ENCODE measurements at places on chromosomes 2 and 18.
A peak's percentile ranks its signal among the peaks of the same experiment; 100 is the strongest.

DNA sequence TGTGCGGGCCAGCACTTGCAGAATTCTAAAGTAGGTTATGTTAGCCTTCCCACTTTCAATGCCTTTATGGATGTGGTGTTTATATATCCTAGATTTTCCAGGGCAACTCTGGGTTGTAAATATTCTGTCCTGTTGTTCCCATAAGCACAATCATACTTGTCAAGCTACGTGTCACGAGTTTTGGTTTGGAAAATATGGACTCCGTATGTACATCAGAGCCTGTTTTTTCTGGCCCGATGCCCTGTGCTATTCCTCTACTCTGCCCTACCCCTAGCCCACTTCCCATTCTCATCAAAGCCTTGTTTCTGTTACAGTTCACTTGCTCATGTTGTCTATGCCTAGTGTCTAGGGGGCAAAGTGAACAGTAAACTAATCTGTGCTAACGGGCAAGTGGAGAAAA is 27.0 kb upstream of the ZEB2 start:
- DNase-seq, result no peak

DNA sequence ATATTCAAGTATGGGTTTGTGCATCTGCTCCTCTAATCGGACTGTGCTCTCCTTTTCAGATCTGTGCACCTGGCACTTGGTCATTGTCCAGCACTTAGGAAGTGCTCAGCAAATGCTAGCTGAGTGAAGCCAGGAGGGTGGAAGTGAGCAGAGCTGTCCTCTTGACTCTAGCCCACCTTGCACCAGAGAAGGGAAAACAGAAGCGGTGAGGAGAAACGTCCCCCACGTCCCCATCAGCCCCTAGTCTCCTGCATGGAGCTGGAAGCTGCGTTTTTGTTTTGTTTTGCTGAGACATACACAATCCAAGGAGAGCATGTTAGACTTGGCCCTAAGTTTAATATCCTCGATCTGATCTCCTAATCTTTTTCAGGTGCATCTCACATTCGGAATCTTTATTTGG is 73.6 kb downstream of the EN1 start:
- DNase-seq, result no peak

DNA sequence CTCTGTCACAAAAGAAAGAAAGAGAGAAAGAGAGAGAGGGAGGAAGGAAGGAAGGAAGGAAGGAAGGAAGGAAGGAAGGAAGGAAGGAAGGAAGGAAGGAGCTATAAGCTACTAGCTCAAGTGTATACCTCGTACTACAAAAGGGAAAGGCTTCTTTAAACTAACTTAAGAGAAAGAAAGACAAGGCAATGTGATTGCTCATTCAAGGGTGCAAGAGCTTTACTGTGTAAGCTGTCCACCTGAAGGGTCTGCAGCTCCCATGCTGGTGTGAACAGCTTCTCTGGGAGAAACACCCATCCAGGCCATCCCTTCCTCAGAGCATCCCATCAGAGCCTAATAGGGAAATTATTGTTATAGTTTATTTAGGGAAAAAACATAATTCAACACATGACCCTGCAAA is 286.1 kb upstream of the ID2 start:
- DNase-seq, result no peak

DNA sequence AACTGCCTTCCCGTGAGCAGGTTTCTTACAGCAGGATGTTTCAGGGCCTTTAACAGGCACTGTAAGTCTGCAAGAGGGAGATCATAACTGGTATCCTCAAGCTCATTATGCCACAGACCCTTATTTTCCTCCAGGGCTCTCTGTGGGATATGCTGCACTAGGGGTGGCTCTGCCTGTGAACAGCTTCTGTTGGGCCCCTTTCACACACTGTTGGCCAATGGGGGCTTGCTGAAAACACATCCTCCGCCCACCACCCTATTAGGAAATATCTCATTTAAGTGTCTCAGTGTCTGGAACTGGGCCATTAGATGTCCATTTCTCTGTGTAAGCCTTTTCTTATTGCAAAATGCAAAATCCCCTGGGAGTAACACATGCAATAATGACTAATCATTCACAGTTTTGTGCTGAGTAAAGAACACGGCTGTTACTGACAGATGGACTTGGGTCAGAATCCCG is 414.3 kb upstream of the HS6ST1 start:
- peak; percentile 98 for DNase-seq

DNA sequence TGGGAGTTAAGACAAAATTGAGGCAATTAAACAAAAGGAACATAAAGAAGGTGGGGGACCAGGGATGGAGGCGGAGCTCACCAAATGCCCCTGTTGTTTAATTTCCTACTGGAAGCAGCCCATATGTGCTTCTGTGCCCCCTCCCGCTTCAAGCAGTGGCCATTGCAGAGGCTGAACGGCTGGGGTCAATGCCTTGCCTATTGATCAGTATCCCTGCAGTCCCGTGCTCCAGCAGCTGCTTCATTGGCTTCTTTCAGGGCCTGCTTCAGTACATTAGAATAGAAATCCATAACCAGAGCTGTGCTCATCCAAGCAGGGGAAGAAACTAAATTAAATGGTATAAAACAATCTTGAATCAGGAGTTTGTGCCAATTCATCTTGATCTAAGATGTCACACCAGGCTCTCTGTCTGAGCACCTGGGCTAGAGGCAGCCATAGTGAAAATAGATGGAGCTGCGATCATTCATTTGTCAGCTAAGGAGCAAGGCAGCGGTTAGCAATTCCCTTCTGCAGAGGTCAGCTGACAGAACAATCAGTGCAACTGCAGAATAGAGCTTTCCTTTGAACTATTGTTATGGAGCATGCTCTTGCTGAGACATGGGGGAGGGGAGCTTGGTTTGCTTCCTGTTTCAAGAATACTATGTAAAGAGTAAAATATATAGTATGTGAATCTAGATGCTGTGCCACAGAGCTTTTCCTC is 222.4 kb downstream of the WDR7 start:
- DNase-seq, result no peak

GRCh38 chr2:124046332-124046731 is 21.2 kb downstream of the CNTNAP5 start:
- no peak for DNase-seq

- no peak for DNase-seq
These were observed 4.0 kb upstream of the TEX51 start for GRCh38 chr2:126894585-126895182.

DNA sequence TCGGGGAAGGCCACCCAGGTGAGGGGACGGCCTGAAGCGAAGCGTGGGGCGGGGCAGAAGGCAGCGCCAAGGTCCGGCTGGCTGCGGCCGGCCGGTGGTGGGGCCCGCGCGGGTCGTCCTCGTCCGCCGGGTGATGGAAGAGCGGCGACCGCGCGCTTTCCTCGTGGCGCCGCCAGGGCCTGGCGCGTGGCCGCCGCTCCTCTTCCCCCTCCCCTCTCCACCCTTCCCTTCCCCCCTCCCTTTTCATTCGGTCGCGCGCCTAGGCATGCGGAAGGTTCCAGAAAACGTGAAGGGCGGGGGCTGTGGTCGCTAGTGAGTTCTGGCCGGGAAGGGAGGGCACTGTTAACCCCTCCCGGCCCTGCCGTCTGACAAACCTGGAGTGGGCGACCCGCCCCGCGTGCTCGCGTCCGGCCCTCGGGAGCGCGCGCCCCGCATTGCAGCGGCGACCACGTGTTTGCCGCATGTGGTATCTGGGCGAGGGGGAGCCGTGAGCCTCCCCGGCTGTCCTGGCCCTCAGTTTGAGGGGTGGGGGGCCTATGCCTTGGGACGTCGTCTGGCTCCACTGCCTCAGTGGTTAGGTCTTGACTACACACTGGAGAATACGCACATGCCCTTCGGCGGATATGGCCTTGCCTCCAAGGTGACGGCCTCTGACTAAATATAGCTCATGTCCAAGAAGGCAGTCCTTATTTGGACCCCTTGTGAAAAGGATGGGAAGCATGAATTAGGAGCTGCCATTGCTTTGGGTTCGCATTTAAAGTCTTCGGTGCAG is 579 bp downstream of the MAT2A start:
- peak; percentile 73 for DNase-seq

GRCh38 chr2:30127016-30127893 is 19.6 kb upstream of the YPEL5 start:
- peak; percentile 66 for DNase-seq

- no peak for DNase-seq
These were observed 10.1 kb downstream of the PMS1 start for GRCh38 chr2:189794310-189794709.

GRCh38 chr18:25392192-25392591 is 40.2 kb upstream of the ZNF521 start:
- no peak for DNase-seq

- DNase-seq, result peak; percentile 65
These were observed 125.7 kb upstream of the EPAS1 start for GRCh38 chr2:46171411-46171953.

DNA sequence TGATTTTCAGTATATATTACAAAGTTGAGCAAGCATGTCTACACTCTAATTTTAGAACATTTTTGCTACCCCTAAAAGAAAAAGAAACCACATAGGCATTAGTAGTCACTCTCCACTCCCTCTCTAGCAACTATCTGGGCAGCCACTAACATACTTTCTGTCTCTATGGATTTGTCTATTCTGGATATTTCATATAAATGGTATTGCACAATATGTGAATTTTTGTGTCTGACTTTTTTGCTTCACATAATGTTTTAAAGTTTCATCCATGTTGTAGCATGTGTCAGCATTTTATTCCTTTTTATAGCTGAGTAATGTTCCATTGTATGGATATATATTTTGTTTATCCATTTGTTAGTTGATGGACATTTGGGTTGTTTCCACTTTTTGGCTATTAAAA is 232.5 kb upstream of the CTAGE1 start:
- peak; percentile 81 for DNase-seq

DNA sequence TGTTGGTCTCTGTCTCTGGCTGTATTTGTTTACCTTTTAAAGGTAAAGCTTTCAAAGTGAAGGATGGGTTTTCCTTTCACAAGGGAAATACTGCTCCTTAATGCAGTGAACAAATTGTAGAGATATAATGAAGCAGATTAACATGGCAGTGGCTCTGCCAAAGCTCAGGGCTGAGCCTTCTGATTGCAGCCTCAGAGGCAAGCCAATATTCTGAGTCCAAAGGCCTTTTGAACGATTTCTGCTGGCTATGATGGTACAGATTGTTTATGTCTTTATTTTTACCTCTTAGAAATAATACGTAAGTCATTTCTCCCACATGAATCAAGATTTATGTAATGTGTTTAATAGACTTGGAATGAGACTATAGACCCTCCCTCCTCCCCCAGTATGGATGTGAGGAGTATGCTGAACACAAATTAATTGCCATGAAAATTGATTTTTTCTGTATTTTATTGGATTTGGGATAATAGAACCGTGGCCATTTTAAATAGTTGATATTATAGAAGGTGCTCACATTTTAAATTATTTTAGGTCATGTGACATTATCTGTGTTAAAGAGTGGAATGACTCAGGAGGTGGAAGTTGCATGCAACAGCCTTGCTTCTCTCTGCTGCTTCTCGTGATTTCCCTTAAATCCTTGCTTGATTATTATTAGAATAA is 772 bp downstream of the SCN2A start:
- no peak for DNase-seq

- no peak for DNase-seq
These were observed 375.3 kb downstream of the LNPK start for GRCh38 chr2:175626796-175627195.

DNA sequence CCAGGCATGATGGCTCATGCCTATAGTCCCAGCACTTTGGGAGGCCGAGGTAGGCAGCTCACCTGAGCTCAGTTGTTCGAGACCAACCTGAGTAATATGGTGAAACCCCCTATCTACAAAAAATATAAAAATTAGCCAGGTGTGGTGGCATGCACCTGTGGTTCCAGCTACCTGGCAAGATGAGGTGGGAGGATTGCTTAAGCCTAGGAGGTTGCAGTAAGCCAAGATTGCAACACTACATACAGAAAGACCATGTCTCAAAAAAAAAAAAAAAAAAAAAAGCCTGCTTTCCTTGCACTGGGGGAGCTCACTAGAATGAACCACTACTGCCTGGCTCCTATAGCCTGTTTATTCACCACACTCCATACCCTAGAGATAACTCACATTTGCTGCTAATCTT is 7.4 kb upstream of the MAT2A start:
- DNase-seq, result no peak

Measured in adipocyte (in vitro differentiated cells).